ENCODE measurements at places on chromosomes 6 and 20.

DNA sequence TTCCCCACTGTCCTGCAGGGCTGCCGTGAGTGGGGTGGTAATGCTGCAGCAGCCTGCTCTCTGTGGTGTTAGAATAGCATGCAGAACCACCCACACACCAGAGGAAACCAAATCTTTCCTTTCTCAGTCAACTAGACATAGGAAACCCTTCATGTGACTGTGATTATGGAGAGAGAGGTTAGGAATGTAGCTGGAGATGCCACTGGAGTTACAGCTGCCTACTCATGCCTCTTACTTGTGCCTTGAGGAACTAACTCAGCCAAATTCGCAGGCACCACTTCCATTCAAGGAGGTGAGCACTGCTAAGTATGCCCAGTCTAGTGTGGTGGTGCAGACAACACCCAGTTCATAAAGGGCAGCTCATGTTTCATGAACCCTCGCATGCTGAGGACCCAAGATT, 27.4 kb downstream of the MUC22 start:
- no peak for DNase-seq

GRCh38 chr6:76866091-76866915, 597.0 kb downstream of the HTR1B start:
- no peak for DNase-seq

DNA sequence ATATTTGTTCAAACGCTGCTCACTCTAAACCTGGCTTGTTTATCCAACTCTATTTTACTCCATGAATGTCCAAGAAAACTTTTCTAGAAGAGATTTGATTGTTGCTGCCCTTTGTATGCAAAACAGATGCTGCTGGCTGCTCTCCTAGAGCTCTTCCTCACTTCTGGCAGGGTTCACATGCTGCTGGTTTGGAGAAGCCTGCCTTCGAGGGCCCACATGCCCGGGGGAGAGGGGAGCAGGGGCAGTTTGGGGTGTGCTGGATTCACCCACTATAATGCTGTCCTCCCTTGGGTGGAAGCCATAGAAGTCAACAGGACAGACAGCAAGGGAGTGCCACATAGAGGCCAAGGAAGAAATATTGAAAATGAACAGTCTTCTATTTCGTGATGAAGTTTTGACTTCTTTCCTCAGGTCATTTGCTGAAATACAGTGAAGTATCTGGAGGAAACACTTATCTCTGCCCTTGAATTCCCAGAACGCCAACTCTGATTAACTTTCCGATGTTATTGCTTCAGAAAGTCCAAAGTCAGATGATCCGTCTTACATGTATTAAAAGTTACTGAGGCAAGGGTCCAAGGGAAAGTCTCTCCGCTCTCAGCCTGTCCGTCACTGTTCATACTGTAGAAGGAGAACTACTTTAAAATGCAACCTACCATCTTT, 32.4 kb downstream of the LY86 start:
- no peak for DNase-seq

DNA sequence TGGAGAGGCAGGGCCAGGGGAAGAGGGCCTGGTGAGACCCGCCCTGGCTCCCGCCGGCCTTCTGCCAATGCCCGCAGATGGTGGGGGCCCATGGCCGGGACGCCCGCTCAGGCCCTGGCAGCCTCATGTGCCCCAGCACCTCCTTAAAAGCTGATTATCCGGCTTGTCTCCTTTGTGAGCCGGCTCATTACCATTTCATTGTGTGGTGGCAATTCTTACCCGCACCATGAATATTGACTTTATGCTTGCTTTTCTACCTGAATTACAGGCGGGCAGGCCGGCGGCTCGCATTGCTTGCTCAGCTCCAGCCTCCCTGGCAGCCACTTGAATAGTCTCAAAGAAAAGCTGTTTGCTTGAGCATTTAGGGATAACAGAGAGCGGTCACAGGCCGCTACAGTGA, 120.0 kb upstream of the JAG1 start:
- no peak for DNase-seq

DNA sequence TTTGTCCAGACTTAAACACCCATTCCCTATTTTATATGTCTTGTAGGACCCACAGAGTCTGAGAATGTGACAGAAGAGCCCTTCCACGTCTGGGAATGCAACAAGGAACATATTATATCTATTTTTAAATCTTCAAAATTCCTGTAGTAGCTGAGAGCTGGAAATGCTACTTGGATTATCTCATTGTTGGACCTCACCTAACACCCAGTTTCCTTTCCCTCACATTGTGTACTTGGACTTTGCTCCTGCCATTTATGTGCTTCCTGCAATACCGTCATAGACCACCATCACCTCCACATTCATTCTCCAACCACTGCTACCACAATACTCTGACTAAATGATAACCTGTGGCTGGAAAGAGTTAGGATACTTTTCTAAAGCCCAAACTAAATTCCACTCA, 335.4 kb downstream of the COL12A1 start:
- no peak for DNase-seq

- DNase-seq: no peak
Measured at GRCh38 chr6:226516-227073, 65.7 kb upstream of the DUSP22 start.

- DNase-seq: no peak
Measured at GRCh38 chr20:52082612-52083011, 109.0 kb downstream of the ZFP64 start.

DNA sequence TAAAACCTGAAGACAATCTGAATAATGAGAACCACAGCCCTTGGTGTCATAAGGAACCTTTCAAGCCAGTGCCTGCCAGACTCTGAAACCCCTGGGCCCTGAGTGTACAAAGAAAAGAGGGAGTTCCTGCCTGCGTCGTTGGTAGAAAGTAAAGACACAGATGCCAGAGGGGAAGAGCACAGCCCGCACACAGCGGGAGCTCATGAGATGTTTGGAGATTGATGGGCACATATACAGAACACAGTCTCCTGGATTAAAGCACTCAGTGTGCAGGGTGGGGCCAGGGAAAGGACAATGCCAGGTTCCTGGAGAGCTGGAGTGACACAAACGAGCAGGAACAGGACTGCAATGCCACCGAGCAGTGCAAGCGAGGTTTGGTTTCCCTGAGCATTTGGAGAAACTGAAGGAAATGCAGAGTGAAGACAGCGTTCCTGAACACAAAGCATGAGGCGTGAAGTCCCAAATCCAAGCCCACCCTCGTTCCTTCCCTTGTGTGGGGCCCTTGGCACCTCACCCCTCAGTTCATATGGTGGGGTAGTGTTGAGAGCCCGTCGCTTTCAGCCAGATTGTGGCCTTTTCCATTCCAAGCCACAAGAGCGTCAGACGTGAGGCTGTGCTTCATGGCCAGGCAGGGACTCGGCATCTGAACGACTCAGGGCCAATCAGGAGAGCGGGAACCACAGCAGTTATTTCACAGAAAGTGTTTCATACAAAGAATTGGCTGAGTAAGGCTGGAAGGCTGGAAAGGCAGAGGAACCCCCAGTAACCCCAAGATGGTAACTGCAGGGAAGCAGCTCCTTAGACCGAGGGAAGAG, 41.0 kb upstream of the RPS6KA2 start:
- DNase-seq: no peak

- no peak for DNase-seq
Measured at GRCh38 chr20:33061658-33062028, 7.9 kb downstream of the BPIFB3 start.

DNA sequence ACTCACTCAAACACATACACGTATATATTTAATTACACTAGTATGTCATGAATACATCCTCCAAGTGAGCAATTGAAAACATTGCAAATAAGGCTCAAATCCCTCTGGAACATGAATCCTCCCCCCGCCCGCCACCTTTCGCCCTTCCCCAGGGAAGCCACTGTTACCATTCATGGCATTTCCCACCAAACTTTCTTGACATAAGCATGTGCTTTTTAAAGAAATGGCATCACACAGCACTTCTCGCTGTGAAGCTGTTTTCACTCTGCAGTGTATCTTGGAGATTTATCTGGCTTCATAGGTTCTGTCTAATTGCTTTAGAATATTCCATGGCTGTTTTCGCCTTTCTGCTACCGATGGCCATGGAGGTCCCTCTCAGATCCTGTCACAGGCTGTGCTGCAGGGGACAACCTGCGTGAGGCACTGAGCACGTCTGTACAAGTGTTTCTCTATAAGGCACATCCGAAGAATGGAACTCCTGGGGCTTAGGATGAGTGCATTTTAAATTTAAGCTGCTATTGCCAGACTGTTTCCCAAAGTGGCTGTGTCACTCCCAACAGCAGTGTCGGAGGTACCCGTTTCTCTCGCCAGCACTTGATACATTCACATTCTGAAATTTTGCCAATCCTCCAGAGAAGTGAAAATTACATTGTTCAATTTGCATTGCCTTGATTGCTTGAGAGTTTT, 22.2 kb upstream of the PHACTR3 start:
- no peak for DNase-seq

- no peak for DNase-seq
Measured at GRCh38 chr6:137820952-137821351, 46.1 kb upstream of the TNFAIP3 start.

DNA sequence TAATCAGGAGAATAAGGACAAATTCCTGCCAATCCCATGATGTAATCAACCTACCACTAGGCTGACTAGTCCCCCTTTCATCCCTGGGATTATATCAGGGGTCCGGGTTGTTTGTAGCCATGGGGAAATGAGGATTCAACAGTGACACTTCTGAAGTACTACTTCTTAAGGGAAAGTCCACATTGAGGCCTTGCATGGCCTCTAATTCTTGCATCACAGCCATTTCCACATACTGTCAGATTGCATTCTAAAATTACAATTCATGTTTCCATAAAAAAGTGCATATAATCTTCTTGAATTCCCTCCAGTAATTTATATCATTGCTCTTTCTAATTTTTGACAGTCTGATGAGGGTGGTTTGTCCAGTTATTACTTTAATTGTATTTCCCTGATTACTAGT, 184.2 kb downstream of the PHF3 start:
- DNase-seq: no peak

DNA sequence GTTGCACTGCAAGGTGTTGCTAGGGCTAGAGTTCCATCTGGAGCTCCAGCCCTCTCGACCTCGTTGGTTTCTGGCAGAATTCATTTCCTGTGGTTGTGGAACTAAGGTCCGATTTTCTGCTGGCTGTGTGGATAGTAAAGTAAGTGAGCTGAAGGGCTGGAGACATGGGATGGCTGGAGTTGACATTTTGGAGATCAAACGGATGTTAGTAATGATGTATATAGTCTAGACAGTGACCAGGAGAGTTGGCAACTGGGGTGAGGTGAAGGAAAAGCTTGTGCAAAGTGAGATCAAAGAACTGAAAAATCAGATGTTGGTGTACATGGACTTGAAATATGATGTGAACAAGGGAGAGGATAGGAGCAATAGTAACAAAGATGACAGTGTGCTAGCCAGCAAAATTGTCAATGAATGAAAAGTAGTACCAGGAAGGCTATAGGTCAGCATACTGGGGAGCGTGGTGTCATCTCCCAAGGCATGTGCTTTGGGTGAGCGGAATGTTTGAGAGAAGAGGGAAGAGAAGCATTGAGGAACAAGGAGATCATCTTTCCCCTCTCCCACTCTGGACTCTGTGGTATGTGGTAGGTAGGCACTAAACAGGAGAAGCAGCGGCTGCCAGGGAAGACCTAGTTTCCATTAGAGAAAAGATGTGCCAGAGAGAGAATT, 7.8 kb downstream of the QRSL1 start:
- DNase-seq: no peak

DNA sequence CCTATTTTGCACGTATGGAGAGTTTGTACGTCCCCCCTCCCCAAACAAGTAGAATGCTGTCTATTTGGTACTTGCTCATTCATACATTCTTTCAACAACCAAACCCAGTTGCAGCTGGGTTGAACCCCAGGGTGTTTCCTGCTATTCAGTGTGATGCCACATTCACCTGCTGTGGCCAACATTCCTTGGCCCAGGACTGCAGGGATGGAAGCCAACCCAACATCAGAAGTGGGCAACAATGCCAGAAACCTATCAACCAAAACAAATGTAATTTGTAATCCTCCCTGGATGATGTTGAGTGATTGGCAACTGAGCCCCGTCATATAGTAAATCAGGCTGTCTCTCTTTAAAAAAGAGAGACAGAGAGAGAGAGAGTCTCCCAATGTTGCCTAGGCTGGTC, 8.9 kb downstream of the NT5E start:
- DNase-seq: no peak

GRCh38 chr20:40996326-40996725, 32.3 kb upstream of the TOP1 start:
- DNase-seq: no peak

- no peak for DNase-seq
Measured at GRCh38 chr6:35581633-35582032, 68.9 kb upstream of the TULP1 start.

DNA sequence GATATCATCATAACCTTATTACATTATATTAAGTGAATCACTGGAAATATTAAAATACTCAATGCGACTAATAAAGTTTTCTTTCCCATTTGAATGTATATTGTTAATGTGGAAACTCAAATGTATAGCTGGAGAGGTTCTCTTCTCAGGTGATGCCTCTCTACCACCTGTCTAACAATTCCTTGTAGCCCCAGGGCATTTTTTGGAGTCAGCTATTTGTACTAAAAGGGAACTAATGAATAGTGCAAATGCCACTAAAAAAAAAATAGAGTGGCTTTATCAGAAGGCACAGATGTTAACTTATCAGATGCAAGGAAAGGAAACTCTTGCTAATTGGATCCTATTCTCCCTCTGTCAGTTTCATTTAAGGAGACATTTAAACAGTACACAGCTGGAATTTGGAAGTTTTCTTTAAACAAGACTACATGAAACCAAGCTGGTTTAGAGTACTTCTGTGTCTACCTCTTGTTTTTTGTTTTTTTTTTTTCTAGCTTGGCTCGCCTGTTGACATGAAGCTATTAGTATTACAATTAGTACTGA, 897.0 kb upstream of the SLC35B3 start:
- no peak for DNase-seq

DNA sequence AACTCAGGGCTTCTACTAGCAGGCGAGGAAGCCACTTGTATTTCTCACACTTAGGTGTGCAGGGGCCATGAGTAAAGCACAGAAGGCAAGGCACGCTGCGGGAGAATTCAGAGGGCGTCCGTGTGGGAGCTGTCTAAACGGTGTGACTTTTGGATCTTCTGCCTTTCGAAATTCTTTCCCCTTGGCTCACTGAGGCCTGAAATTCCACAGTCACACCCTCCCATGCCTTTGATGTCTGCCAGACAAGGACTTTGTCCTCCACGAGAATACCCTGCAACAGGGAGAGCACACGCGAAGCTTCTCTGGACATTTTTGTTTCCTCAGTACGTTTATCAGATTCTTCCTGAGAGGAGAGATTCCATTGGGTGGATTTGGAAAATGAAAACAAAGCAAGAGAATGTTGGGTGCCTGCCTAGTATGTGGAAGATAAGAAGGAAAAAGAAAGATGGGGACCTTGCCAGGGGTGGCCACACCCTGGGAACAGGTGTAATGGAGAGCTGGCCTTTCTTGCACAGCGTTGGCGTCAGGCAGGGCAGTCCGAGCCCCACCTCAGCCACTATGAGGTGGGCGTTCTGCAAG, 235.7 kb downstream of the MYLK4 start:
- DNase-seq: no peak

DNA sequence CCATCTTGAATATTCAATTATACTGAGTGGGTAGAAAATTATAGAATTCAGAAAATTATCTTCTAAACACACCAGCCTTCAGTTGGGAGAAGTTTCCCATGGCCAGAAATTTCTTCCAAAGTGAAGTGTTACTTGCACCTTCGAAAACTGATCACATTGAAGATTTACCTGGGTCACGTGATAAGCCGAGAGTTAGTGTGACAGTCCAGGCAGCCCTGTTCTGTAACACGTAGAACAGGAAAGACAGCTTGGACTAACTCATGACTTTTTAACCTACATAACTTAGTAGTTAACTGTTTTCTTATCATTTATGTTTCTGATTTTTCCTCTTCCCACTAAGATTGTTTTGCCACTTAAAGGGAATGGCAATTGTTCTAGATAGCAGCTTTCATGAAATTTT, 118.3 kb upstream of the MTHFD1L start:
- DNase-seq: no peak

- DNase-seq: no peak
Measured at GRCh38 chr6:97059473-97059872, 134.9 kb downstream of the KLHL32 start.

Data from naive thymus-derived CD8-positive, alpha-beta T cell (primary cell).